ENCODE measurements at places on chromosomes 1 and 21. TPM values are rescaled to one million over a fixed set of nuclear protein-coding genes. Genes with fewer than 3 reads are reported as not detected.

Gene CALML6
- not detected for total RNA-seq

Gene CNR2
- not detected for total RNA-seq

Gene PIGR
- 813 TPM for total RNA-seq

Gene CHI3L1
- total RNA-seq = 22.2 TPM

- H3K4me3 ChIP-seq = no peak overlapping the region
- no peak overlapping the region for H3K27ac ChIP-seq
- no peak for DNase-seq
Measured at GRCh38 chr1:36531833-36532232, 49.1 kb upstream of the CSF3R start.

DNA sequence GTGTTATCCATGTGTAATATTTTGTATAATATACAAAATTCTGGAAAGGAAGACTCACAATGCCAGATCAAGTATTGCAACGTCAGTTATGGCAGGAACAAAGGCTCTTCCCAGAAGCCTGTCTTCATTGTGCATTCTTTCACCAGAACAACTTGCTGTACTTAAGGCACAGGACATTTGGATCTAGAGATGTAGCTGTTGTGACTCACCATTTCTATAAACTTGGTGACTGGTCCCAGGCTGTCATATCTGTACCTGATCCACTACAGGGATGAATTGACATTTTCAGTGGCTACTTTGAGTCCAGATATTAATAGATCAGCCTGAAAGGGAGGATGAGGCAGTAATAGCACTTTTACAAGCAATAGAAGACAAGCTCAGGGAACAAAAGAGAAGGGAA, 299.8 kb downstream of the DISC1 start:
- no peak for DNase-seq
- no peaks in the 10 kb centered on the region for H3K27me3 ChIP-seq

- H3K27me3 ChIP-seq = peaks cover 33% of the 10 kb centered on the region
- H3K4me1 ChIP-seq = no peaks in the 10 kb centered on the region
- no peaks in the 10 kb centered on the region for H3K36me3 ChIP-seq
- no peak for DNase-seq
- H3K27ac ChIP-seq = no peak overlapping the region
Measured at GRCh38 chr1:17909634-17910033, 154.5 kb downstream of the ACTL8 start.

GRCh38 chr1:147611021-147611426, 59.3 kb downstream of the ACP6 start:
- H3K36me3 ChIP-seq = peaks cover 63% of the 10 kb centered on the region
- no peak for DNase-seq
- no peaks in the 10 kb centered on the region for H3K27me3 ChIP-seq
- H3K4me3 ChIP-seq = no peak overlapping the region
- no peak overlapping the region for H3K27ac ChIP-seq
- H3K4me1 ChIP-seq = peaks cover 19% of the 10 kb centered on the region

GRCh38 chr1:169312084-169312954, 55.3 kb downstream of the NME7 start:
- H3K27ac ChIP-seq = no peak overlapping the region
- no peak overlapping the region for H3K4me3 ChIP-seq
- no peaks in the 10 kb centered on the region for H3K27me3 ChIP-seq
- no peaks in the 10 kb centered on the region for H3K4me1 ChIP-seq

- H3K4me3 ChIP-seq = no peak overlapping the region
- H3K27ac ChIP-seq = no peak overlapping the region
- H3K36me3 ChIP-seq = no peaks in the 10 kb centered on the region
- DNase-seq = no peak
- H3K27me3 ChIP-seq = no peaks in the 10 kb centered on the region
Measured at GRCh38 chr1:17061486-17061885, 7.7 kb upstream of the SDHB start.
